ENCODE measurements at places on chromosomes 11 and 22.

DNA sequence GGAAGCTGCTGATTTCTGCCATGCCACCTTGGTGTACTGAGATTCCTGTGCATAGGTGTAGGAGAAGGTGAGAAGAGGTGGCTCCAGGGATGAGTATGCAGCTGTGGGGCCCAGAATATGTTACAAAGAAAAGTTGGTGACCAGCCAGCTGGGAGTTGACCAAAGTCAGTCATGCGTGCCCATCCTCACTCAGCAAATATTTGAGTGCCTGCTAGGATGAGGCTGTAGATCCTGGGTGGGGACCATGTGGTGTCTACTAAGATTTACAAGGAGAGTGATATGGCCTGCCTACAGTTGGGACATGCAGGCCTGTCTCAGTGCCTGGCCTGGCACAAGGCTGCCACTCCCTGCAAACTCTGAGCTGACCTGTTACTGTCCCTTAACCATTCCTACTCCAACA is 19.4 kb downstream of the RNF185 start:
- DNase-seq: no peak

DNA sequence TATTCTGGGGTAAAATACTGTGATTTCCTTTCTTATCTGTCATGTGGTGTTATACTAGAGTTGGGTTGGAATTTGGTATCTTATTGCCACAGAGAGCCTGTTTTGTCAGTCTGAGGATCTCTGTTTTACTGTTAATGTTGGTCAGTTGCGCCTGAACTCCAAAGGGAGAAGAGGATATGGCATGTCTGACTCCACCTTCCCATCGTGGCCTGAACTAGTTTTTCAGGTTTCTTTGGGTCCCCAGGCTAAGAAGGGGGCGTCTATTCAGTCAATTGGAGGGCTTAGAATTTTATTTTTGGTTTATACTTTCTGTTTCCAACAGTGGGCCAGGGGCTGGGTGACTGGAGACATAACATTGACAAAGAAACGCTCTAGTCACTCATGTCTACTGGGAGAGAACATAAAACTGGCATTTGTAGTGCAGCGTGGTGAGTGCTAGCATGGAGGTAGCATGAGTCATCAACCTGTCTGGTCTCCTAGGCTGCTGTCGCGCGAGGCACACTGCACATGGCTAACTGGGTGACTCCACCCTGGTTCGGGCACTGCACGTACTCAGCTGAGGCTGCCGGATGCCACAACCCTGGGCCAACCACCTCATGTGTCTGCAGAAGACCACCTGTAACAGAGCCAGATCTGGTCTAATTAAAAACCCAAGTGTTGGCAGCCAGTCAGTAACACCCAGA is 120.1 kb upstream of the OR9Q1 start:
- DNase-seq: peak; percentile 48

DNA sequence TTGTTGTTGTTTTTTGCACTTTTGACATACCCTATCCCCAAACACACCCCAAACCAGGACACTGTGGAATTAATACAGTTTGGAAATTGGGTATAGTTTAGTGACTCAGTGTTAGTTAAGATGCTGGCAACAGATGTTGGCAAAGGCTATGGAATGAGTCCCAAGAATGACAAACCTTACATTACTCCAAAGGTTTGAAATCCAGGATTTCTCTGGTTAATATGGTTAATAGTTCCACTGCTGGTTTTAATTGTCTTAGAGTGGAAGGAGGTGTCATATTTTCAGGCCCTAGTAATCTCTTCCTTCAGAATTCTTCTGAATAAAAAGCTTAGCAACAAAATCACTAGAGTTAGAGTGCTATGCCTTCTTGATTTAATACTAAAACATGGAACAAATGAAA is 775 bp downstream of the LPXN start:
- DNase-seq: no peak

DNA sequence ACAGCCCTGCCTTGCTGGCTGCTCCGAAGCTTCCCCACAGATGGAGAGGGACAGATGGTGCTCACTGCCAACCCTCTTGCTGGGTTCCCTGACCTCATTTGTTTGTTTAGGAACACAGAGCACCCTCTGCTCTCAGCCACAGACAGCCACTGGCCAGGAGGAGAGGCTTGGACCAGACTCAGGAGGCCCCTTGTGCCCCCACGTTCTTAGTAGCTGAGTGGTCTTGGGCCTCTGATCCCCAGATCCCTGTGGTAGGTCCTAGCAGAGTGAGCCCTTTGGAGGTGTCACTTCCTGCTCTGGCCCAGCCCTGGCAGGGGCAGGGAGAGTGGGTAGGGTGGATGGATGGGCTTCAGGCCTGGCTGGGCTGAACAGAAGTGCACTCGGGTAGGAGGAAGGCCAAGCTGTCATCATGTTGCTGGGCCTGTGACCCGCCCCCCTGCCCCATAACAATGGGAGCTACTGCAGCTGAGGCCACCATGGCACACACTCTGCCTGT is 84.0 kb downstream of the DHCR7 start:
- DNase-seq: peak; percentile 64

DNA sequence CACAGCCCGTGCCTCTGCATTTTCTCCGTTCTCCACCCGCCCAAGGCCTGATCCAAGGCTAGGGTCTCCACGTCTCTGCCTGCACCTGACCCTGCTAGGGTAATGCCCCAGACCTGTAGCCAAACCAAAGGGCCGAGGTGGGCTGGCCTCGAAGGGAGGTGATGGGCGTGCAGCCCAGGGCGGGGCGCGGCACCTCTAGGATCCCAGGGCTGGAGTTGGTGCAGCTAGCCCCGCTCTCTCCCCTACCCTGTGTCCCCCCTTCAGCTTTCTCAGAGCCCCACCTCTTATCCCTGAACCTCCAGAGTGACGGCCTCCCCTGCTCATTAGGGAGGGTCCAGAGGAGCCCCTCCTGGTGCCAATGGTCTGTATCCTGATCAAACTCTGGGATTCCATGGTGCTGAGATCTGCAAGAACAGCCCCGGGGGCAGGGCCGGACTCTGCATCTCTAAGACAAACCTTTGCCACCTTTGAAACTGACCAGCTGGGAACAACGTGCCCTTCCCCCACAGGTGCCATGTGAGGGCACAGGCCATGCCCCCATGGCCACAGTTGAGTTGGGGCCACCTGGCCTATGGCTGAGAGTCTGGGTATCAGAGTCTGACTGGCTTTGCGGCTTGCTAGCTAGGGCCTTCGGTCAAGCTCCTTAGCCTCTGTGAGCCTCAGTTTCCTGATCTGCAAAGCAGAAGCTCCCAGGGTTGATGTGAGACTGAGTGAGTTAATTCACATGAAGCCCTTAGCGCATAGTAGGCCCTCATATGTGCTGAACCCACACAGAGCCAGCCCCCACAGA is 23.1 kb upstream of the CBX7 start:
- DNase-seq: no peak

DNA sequence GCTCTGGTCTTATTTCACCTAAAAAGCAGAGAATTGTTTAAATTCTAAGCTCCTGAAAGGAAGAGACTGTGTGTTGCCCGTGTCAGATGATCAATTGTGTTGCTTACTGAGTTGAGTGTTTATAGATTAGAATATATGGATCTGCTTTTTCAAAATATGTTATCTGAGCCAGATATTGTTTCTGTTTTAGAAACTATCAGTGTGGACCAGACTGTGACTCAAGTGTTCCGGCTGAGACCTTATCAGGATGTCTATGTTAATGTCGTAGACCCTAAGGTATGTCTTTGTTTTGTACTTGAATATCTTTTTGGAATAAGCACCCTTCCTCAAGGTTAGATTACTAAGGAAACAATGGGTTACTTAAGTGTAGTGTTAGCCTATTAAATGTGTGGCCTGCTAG is 11.0 kb downstream of the DEPDC5 start:
- no peak for DNase-seq

DNA sequence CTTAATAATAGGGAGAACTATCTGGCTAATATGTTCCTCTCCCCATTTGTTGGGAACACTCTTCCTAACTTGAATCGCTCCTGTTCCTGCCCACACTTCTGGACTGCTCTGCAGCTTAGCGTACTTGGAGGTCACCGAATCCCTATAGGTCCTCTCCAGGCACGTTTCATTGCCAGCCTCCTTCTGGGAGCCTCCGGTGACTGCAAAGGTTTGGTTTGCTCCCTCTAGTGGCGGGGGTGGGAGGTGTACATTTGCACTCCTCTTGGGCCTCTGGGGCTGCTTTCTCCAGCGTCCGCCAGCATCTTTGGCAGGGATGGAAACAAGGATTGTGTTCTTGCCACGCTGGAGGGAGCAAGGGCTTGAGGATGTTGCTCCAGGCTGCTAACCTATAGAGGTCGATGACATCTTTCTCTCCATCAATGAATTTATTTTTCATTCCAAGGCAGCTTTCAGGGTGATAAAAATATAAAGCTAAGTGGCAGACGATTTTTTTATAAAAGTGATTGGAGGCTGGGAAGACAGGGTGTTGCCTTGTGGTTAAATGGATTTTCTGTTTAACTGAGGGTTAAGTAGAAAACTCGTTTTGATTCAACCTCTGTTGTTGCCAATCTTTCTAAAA is 48.7 kb downstream of the TSPAN18 start:
- DNase-seq: no peak

DNA sequence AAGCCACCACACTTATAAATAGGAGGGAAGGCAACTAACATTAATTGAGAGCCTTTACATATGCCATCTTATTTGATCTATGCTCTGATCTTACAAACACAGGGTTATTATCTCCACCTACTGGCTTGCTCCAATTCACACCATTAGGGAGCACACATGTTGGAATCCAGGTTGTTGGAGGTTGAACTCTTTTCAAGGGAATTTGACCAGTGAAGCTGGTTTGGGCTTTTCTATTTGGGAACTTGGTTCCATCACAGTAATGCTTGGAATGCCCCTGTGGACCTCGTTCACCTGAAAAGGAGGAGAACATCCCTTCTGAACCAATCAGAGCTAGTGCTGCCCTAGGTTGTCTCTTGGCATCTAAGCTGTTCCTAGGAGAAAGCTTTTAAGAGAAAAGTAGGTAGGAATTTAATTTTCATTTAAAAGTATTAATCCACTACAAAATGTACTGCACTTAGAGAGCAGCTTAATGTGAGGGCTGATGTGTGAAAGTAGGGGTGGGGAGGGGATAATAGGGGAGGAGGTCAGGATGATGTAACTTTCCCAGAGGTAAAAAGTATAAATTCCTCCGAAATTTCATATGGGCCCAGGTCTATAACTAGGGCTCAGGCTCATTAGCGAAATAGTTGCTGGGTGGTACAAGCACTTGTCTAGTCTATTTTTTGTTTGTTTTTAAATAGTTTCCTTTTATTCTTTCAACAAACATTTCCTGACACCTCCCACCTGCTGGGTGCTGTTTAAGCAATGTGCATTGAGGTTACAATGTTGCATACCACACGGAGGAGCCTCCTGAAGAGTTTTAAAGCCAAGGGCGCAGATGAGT is 7.6 kb upstream of the MICAL2 start:
- DNase-seq: no peak

GRCh38 chr22:50605613-50606074 is 5.1 kb downstream of the MAPK8IP2 start:
- no peak for DNase-seq

- DNase-seq: peak; percentile 33
These were observed at the start of gene KLHL22 for GRCh38 chr22:20494978-20495860. Gene KLHL22, minus strand, starts transcription at chr22:20495795. Its CDS starts 6,584 bp downstream, at chr22:20489211.

DNA sequence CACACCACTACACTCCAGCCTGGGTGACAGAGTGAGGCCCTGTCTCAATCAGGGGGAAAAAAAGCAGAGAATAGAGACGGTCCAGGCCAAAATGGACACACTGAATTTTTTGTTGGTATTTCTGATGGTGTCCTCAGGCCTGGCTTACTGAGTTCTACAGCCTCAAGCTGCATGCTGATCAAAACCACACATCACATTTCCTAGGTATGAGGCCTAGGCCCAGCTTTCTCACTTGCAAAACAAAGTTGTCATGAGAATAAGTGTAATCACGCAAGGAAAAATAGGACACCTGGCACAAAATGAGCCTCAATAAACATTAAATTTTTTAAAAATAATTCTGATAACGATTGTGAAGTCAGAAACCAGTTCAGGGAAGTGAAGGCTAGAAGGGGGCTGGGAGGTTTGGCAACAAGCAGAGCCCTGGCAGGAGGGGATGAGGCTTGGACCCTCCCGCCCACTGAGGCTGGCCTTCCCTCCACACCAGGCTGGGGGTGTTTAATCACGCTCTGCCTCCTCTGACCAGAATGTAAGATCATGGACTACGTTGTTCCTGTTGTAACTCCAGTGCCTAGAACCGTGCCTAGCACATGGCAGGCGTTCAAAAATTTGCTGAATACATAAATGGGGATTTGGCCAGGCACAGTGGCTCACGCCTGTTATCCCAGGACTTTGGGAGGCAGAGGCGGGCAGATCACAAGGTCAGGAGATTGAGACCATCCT is 18.1 kb downstream of the PACSIN2 start:
- DNase-seq: no peak

DNA sequence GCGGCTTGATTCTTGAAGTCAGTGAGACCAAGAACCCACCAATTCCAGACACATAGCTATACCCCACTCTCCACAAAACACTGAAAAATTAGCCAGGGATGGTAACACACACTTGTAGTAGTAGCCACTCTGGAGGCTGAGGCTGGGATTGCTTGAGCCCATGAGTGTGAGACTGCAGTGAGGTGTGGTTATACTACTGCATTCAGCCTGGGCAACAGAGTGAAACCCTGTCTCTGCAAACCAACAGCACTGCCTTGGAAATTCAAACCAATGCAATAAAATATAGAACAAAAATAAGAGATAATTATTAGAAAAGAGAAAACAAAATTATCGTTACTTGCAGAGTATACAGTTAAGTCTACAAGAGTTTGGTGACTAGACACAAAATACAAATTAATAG is 20.2 kb upstream of the PRDM10 start:
- DNase-seq: no peak

- DNase-seq: no peak
These were observed 20.3 kb upstream of the WNT11 start for GRCh38 chr11:76226626-76227025.

- no peak for DNase-seq
These were observed 41.5 kb upstream of the CCND1 start for GRCh38 chr11:69599502-69599901.

GRCh38 chr11:68340784-68341556 is 28.6 kb downstream of the LRP5 start:
- no peak for DNase-seq

DNA sequence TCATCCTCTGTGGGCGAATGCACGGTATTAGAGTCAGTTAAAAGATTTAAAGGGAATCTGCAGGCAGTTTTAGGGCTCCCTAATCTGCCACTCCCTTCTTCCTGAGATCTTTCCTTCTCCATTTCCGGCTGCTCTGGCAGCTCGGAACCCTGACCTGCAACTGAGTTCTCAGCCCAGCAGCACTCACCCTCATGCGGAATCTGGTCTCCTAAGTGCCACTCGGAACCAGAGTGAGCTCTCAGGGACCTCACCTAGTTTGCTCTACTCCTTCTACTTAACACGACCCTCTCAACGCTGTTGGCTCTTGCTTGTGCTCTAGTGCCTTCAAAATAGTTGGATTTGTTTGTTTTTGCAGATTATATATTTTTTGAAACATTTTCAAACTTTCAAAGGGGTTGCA is 19.3 kb upstream of the IL10RA start:
- DNase-seq: no peak

- no peak for DNase-seq
These were observed 25.1 kb downstream of the RSPH14 start for GRCh38 chr22:23116506-23117263.

Measured in Ammon's horn (tissue), 1 donor.